ENCODE measurements at places on chromosomes 13 and 19.

DNA sequence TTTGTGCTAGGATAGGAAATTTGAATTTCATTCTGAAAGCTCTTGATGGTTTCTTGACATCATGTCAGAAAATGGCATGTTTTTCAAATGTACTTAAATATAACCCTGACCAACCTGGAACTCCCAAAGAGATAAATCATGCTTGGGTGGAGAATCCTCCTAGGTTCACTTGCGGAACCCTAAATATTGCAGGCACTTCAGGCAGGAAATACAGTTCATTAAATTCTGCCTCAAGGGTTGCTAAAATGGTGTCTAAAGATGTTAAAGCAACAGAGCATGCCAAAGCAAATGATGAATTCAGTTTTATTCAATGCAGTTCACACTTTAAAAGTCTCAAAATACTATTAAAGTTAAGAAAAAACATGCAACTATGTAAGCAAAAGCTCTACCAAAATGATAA is 415.9 kb downstream of the SLITRK6 start:
- no peak for DNase-seq

GRCh38 chr13:34990399-34991214 is 48.5 kb downstream of the NBEA start:
- DNase-seq = no peak

DNA sequence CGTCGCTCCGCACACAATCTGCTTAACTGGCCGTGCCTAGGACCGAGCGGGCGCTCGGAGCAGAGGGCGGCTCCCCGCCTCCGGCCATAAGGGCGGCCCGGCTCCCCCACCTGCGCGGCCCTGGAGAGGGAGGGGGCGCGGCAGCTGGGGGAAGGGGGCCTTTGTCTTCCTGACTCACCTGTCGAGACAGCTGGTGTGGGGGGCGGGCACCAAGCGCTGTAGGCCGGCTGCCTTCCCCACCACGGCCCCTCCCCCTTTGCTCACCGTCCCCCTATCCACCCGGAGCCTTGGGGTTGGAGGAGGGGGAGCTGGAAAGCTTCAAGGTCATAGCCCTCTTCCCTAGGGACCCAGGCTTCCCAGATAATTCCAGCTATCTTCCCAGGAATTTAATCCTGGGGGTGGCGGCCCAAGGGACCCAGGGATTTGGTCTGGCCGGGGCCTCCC is 1.2 kb downstream of the VASP start:
- peak; percentile 66 for DNase-seq

DNA sequence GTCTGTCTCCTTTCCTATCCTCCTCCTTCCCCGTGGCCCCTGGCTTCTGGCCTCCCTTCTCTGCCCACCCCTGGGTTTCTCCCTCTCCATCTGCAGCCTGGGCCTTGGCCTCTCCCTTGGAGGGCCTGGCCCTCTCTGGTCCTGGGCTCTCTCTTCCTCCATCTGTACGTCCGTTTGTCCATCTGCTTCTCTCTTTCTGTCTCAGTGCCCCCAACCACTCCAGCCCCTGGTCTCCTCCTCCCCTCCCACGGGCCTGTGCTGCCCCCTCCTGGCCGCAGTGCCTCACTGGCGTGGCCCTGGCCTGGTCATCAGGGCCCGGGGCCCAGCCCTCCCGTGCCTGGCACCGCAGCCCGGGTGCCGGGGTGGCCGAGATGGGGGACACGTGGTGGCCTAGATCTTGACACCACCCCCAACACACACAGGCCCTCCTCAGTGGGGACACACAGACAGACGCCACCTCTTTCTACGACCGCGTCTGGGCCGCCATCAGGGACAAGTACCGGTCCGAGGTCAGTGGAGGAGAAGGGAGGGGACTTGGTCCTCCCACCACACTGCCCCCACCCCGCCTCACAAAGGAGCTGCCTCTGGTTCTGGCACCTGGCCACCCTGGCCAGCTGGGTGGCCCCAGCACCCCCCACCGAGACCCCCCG is 11.3 kb downstream of the PRKCSH start:
- DNase-seq = peak; percentile 74

Measured in heart right ventricle (tissue), 16 donors.